ENCODE measurements at places on chromosomes 12 and 14.

DNA sequence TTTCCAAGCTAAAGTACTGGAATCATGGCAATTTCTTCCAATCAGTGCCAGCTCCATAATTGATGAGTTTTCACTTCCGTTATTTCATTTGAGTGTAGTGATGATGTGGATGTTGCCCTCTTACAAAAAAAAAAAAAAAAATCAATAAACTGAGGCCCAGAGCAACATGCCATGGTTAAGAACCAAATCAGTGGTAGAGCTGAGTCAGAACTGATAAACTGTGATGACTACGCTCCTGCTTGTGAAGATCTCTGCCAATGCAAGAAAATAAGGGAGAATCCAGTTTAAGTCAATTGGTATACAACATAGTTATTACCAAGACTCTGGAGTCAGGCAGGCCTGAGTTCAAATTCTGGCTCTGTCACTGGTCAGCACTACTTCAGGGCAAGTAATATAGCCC, 102.7 kb downstream of the GPR135 start:
- no peaks in the 10 kb centered on the region for H3K4me1 ChIP-seq
- peaks cover 11% of the 10 kb centered on the region for H3K36me3 ChIP-seq
- no peak overlapping the region for H3K4me3 ChIP-seq
- DNase-seq = no peak

GRCh38 chr14:75404847-75405246, 23.0 kb upstream of the JDP2 start:
- no peak overlapping the region for H3K27ac ChIP-seq
- H3K36me3 ChIP-seq = peaks cover 3% of the 10 kb centered on the region
- peaks cover 25% of the 10 kb centered on the region for H3K4me1 ChIP-seq
- peaks cover 16% of the 10 kb centered on the region for H3K27me3 ChIP-seq
- no peak for DNase-seq
- H3K4me3 ChIP-seq = no peak overlapping the region

DNA sequence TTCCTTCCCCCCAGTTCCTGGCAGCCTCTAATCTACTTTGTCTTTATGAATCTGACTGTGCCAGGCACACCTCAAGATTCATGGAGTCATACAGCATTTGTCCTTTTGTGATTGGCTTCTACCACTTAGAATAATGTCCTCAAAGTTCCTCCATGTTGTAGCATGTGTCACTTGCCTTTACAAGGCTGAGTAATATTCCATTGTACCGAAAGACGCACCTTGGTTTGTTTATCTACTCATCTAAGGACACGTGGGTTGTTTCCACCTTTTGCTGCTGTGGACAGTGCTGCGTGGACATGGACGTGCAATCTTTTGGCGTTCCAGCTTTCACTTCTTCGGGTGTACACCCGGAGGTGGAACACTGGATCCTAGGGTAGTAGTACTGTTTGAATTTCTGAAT, 33.5 kb downstream of the ANAPC7 start:
- H3K27me3 ChIP-seq = no peaks in the 10 kb centered on the region
- H3K27ac ChIP-seq = no peak overlapping the region
- H3K4me1 ChIP-seq = no peaks in the 10 kb centered on the region
- peaks cover 13% of the 10 kb centered on the region for H3K36me3 ChIP-seq
- DNase-seq = no peak

GRCh38 chr12:128797119-128798118, 26.3 kb downstream of the SLC15A4 start:
- H3K4me1 ChIP-seq = peaks cover 21% of the 10 kb centered on the region
- no peaks in the 10 kb centered on the region for H3K27me3 ChIP-seq
- peaks cover 61% of the 10 kb centered on the region for H3K36me3 ChIP-seq
- DNase-seq = no peak
- no peak overlapping the region for H3K27ac ChIP-seq
- H3K4me3 ChIP-seq = no peak overlapping the region

DNA sequence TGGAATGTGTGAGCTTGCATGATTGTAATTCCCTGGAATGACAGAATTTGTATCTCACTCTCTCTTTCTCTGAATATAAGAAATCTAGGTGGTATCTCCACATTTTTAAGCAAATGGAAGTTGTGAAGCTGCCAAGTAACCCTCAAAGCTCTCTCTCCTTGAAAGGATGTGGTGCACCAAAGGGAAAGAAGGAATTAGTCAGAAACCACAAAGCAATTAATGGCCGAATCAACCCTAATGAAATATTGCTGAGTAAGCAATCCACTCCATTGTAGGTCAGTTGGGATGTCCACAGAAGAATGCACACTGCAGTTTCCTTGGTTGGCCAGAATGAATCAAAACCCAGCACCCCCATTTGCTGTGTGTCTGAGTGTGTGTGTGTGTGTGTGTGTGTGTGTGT, 153.5 kb downstream of the KCNA5 start:
- H3K36me3 ChIP-seq = no peaks in the 10 kb centered on the region
- H3K27ac ChIP-seq = no peak overlapping the region
- no peaks in the 10 kb centered on the region for H3K4me1 ChIP-seq
- peaks cover 9% of the 10 kb centered on the region for H3K27me3 ChIP-seq
- no peak for DNase-seq

DNA sequence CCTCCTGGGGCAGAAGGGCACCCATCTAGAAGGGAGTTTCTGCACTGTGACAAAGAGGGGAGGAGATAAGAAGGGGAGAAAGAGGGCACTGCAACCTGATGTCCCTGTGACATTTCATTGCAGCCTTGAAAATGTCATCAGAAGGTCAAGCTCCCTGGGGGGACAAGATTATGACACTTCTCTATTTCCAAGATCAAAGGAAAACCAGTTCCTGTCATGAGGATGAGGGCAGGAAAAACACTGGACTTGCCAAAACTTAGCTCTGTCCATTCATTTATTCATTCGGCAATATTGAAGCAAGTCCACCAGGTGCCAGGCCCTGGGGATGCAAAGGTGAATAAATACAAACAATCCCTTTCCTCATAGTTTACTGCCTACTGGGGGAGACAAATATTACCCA, 138.4 kb upstream of the CDKN3 start:
- no peaks in the 10 kb centered on the region for H3K36me3 ChIP-seq
- H3K27me3 ChIP-seq = no peaks in the 10 kb centered on the region
- no peak overlapping the region for H3K4me3 ChIP-seq

DNA sequence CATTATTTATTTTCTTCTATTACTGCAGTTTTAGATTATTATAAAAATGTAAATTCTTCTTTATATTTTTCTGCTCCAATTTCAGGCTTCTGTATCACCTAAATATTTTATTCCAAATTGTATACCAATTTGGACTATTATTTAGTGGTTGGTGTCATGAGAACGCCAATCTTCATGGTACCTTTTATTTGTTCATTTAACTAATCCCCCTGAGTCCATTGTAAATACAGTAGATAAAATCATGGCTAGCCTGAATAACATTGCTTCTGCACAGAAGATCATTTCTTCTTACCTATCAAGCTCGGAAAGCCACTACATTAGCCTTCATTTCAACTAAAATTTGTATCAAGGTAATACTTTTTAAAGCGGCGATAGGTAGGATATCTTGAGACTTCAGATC, at the start of gene OR6C75:
Gene OR6C75, plus strand, starts transcription at position 301 of the 400 bp plus-strand sequence. CDS start 2,136 bp downstream, outside the sequence.
- H3K27me3 ChIP-seq = no peaks in the 10 kb centered on the region
- H3K27ac ChIP-seq = no peak within 1 kb of the TSS
- H3K4me3 ChIP-seq = no peak within 1 kb of the TSS
- no peaks in the 10 kb centered on the region for H3K4me1 ChIP-seq
- H3K36me3 ChIP-seq = no peaks in the 10 kb centered on the region
- DNase-seq = no peak

All from activated naive CD4-positive, alpha-beta T cell treated with anti-CD3 and anti-CD28 coated beads, Interleukin-2, amount 10 ng/mL, durations not matched to agents 7 days and 5 days (primary cell).